Pons (tissue), 1 donor: ENCODE measurements at places on chromosomes 7 and 10.

DNA sequence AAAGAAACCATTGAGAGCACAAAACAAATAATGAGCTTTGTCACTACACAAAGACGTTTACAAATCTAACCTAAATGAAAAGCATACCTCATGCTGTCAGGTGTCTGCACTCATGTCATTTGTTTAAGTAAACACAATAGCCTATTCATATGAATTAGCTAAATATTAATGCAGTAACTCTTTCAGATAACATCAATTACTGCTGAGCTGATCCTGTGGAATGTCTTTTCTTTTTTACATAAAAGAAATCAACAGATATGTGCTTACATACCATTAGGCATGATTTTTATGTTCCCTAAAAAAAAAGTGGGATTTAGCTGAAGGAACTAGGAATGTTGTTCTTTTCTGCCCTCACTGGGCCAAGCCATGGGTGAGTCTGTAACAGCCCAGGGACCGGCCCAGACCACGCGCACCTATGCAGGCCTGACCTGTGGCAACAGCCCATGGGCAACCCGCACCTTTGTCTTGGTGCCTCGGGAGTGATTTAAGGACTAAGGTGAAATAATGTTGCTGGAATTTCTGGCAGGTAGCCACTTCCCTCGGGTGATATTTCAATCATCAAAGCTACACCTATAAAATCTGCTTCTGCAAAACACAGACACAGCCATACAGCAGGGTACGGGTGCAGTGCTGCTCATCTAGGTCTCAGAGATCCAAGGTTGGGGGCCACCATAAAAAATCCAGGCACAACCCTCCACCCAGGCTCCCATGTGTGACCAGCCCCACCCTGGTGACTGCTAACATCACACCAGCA is 44.6 kb downstream of the FGFR2 start:
- peak; percentile 86 for DNase-seq

DNA sequence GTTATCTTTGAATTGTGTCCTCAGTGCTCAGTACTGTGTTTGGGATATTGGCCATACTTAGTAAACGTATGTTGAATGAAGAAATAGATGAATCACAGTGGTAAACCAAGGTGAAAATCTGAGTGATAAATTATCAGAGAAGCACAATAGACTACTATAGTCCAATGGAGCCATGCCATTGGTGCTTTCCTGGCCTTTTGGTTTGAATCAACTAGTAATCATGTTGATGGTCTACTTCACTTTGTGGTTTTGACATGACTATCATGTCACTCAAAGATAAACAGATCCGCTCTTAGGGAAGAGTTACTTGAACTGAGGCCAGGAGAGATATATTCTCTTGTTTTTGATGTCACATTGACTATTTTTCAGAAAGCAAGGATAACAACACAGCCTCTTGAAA is 86.1 kb upstream of the IGFBP3 start:
- DNase-seq, result no peak

GRCh38 chr7:990352-990932 is 7.5 kb downstream of the CYP2W1 start:
- no peak for DNase-seq

DNA sequence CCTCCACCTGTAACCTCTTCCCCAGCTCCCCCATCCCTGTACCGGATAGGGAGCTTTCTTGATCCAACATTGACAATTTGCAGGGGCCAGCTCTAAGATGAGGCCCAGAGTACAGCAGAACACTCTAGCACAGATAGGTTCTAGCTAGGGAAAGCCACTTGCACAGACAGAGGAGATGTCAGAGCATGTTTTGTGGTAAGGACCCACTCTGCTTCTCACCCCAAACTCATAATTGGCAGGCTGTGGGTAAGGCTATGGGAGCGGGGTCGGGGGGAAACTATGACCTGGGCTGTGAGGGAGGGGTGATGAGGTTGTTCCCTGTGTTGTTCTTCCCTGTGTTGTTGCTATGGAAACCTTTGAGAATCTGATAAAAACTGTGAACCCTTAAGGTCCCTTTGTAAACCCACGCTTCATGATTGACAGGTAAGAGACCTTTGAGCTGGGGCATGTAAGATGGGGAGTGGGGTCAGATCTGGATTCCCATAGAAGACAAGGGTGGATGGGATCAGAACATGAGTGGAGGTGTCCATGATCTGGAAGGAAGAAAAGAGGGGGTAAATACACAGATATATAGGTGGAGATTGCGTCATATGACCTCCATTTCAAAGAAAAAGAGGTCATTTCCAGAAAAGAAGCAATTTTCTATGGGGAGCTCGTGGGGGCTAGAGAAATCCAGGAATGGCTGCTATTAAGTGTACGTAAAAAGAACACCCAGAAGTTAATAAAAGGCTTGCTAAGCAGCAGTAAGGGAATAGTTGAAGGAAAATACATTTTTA is 4.0 kb downstream of the CALD1 start:
- DNase-seq, result no peak

DNA sequence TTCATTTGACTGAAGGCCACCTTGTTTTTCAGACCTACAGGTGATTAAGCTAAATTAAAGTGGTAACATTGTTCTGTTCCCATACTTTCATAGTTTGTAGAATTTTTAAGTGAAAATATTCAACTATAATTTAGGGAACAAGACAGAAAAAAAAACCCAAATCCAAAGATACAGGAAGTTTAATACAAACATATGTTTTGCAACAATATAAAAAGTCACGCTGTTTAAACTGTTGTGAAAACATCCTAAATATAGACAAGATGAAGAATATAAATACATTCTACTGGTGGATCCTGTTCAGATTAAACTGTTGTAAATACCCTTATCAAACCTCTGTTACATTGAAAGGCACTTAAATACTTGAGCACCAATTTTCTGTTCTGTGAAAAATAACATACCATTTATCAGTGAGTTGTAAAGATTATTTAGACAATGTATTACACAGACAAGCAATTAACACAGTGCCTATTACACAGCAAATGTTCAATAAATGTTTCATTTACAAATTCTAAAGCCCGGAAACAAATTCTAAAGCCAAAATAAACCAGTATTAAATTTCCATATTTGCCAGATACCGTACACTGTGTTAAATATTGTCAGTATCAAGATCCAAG is 14.2 kb downstream of the ASZ1 start:
- DNase-seq, result no peak

DNA sequence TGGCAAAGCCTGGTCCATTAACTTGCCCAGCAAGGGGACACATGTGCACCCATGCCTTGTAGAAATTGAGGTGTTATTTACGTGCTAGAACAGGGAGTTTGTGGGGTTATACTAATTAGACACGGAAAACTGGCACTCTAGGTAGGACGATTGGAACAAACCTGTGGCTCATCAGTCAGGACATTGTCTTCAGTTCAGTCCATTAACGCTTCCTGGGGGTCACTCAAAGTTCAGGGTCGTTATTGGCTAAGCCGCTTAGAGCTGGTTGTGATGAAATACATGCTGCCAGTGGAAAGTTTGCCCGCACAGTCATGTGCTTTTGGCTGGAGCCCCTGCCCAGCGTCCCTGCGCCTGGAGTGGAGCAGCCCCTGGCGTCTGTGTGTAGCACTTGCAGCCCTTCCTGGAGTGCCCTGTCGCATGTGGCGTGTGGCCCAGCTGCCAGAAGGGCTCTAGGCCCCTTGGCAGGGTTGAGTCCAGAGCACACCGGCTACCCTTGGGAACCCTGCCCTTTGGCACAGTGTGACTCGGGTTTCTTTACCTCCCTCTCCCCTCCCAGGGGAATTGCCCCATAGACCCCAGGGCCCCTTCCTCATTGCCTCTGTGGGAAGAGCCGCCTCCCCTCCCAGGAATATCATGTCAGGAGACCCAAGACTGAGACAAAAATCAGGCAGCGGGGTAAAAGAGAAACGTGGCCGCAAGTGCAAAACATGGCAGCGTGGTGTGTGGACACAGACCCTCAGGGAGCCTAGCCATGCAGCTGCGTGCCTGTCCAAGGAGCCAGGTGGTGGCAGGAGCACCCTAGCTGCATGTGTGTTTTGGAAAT is 9.8 kb downstream of the ZNF775 start:
- peak; percentile 86 for DNase-seq

DNA sequence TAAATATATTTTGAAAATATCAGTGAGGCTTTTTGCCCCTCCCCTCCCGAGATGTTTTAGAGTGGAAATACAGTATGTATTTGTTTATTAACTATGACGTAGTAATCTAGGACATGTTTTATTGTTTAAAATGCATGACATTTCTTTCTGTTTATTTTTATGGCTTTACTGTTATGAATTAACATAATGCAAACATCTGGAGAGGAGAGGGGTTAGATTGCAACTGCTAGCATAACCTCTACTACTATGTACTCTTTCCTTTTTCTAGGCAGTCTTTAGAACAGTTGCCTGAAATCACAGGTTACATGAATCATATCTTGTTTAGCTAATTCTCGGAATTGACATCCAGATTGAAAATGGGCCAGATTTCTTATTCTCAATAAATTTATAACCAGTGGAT is 7.4 kb downstream of the BTAF1 start:
- DNase-seq, result no peak
